ENCODE measurements at places on chromosomes 13 and 19. TPM values are rescaled to one million over a fixed set of nuclear protein-coding genes. Genes with fewer than 3 reads are reported as not detected.

DNA sequence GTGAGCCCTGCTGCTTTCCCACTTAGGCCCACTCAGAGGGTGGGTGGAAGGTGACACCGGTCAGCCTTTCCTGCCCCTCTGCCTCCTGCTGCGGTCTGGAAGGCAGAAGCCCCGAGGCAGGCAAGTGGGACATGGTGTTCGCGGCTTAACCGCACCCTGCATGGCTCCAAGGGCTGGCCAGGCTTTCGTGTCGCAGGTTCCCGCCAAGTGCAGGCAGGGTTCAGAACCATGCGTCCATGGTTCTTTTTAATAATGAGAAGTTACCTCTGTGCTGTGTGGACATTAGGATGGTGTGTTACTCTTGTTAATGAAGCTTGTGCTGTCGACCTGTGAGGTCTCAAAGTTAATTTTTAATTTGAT, 986 bp downstream of the DGKH start:
- DNase-seq = peak; percentile 23

GRCh38 chr13:66111628-66112027, 1118.5 kb downstream of the PCDH9 start:
- no peak for DNase-seq

DNA sequence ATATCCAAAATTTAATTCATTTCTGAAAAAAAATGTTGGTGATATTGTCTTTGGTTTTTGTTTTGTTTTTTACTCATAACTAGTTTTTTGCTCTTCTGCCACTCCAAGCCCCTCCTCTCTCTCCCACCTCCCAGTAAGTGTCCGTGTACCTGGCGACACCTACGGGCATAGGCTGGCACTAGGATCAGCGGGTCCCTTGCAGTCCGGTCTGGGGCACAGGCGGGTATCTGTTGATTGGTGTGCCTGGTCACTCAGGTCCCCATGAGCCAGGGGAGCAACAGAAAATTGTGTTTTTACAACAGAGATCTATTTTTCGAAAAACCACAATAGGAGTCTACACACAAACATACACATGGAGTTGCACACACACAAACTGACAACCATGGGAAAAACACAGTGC, 104.8 kb downstream of the ZIC5 start:
- DNase-seq = no peak

DNA sequence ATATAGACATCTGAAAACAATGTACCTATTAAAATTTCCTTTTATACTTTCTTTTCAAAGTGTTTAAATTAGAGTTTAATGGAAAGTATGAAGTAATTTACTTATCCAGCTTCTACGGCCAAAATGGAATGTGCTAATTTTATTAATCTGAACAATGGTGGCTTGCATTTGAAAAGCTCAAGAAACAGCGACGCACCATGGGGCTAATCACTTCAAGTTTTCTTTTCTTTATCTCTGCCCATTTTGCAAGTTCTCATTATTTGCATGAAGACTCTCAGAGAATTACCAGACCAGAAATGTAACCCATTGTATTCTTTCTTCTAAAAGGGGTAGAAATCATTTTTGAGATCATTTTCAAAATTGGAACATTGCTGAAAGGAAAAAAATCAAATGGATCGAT, 204.0 kb upstream of the STARD13 start:
- DNase-seq = no peak

DNA sequence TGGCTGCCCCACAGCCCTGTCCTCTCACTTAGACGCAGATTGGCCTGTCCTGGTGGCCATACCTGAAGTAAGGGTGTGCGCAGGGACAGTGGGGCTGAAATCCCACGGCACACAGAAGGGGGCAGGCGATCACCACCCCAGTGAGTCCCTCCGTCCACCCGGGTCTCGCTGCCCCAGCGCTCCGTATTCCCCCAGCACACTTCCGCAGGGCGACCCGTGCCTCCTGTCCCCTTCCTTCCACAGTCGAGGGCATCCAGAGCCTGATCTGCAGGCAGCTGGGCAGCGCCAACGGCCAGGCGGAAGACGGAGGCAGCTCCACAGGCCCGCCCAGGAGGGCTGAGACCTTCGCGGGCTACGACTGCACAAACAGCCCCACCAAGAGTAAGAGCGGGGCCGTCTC, 25.3 kb downstream of the PEX11G start:
- DNase-seq = no peak

- no peak for DNase-seq
These were observed 27.7 kb upstream of the EPHX3 start for GRCh38 chr19:15259907-15260306.

DNA sequence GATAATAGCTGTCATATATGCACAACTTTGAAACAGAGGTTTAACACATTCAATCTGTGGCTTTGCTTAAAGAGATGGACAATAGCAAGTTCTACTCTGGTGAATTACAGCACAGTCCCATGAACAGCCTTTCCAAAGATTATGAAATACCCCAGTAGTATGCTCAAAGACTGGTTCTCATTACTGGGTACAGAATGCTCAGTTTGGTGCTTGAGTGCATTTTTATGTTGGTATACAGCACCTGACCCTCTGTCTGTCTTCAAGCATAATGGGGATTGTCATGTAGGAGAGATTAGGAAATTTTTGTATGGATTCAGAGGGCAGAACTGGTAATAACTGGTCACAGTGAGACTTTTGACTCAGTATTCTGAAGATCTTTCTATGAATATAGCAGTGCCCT, 7.6 kb downstream of the LMO7 start:
- DNase-seq = no peak

DNA sequence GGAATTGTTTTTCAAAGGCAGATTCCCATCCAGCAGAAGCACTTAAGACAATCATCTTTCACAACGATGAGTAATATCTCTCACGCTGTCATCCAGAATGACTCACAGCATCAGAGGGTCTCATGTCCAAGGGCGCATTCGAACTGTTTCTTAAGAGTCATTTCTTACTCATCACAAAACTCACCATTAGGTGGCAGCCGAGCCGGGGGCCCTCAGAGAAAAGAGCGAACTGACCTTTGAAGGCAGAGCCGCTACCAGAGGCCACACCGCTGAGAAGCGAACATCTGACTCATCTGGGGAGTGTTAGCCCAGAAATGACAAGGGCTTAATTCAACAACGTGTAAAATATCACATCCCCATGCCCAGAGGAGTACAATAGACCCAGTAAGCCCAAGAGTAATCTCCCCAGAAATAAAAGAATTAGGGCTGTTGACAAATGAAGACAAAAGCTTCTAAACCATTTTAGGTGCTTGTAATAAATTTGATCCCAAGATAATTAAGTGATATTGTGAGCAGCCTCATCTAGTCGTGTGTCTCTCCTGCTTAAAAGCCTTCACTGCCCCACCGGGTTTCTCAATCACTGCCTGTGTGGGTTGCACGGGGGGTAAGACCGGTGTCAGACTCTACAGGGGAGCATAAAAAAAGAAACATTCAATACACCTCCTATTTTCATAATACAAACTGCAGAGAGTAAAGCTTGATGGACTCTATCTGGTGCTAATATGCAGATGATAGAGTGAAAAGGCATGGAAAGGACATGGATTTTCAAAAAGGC, 96.2 kb downstream of the CYSLTR2 start:
- peak; percentile 96 for DNase-seq

The LILRB1 gene
- total RNA-seq = 0.38 TPM

DNA sequence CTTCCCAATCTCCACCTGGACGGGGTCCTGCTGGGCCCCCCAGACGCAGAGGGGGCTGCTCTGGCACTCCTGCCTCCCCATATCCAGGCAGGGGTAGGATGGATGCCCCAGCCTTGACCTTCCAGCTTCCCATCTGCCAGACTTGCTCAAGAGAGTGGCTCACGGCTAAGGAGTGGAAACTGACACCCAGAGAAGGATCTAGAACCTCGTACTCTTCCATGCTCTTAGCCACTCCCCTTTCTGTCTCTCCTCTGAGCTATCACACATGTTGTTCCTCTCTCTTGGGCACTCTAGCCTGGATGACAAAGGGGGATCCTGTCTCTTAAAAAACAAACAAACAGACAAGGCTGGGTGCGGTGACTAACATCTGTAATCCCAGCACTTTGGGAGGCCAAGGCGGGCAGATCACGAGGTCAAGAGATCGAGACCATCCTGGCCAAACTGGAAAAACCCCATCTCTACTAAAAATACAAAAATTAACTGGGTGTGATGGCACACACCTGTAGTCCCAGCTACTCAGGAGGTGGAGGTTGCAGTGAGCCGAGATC, 12.2 kb upstream of the FUT5 start:
- no peak for DNase-seq

The ZNF91 gene
- total RNA-seq = 50.2 TPM

- DNase-seq = no peak
These were observed 8.4 kb downstream of the B3GNT3 start for GRCh38 chr19:17803264-17803896.

GRCh38 chr19:31501427-31502195, 152.4 kb upstream of the TSHZ3 start:
- DNase-seq = no peak

GRCh38 chr19:49491804-49492572, 4.2 kb upstream of the RPS11 start:
- no peak for DNase-seq

The F10 gene
- total RNA-seq = 9.1 TPM

DNA sequence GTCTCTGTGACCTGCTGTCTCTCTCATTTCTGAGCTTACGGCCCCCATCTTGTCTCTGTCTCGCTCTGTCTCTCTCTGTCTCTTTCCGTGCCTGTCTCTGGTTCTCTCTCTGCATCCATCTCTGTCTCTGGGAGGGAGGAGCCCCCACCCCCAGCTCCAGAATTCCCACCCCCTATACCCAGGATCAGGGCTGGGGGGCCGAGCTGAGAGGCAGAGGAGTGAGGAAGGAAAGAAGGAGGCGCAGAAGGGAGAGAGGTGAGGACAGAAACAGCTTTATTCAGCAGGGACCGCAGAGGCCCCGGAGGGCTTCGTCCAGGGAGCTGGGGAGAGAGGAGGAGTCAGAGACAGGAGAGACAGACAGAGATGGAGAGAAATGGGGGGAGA, 14.0 kb downstream of the JOSD2 start:
- DNase-seq = no peak

GRCh38 chr19:29445246-29445645, 80.5 kb upstream of the VSTM2B start:
- no peak for DNase-seq

- DNase-seq = no peak
These were observed 268.7 kb downstream of the NHLRC3 start for GRCh38 chr13:39306639-39307589.

The ELSPBP1 gene
- total RNA-seq = not detected

The ZNF649 gene
- 12.6 TPM for total RNA-seq

GRCh38 chr13:50760751-50761150, 82.7 kb downstream of the DLEU7 start:
- no peak for DNase-seq

GRCh38 chr13:92989301-92989700, 237.3 kb upstream of the GPC6 start:
- no peak for DNase-seq

The COX6B2 gene
- 0.42 TPM for total RNA-seq

GRCh38 chr13:75440100-75440499, 41.9 kb downstream of the TBC1D4 start:
- DNase-seq = no peak

The ZNF578 gene
- total RNA-seq = not detected

GRCh38 chr19:47595944-47596343, 13.0 kb upstream of the BICRA start:
- DNase-seq = no peak

The STX10 gene
- total RNA-seq = 110 TPM

The OR10H1 gene
- total RNA-seq = not detected

DNA sequence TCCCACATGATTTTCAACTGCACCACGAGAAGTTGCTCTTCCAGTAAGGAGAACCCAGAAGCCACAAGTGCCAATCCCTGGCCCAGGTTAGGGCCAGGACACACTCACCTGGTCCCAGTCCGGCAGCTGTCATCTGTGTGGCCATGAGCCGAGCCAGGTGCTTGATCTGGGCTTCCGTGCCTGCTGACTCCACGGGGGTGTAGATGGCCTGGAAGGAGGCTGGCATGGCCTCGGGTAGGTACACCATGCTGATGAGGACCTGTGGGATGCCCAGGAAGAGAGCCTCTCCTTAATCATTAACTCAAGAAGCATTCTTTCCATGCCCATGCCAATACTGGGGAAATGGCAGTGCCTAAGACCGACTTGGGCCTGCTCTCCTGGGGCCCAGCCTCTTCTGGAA, 19.9 kb upstream of the RSPH6A start:
- no peak for DNase-seq

The NAPSA gene
- total RNA-seq = 3.6 TPM

DNA sequence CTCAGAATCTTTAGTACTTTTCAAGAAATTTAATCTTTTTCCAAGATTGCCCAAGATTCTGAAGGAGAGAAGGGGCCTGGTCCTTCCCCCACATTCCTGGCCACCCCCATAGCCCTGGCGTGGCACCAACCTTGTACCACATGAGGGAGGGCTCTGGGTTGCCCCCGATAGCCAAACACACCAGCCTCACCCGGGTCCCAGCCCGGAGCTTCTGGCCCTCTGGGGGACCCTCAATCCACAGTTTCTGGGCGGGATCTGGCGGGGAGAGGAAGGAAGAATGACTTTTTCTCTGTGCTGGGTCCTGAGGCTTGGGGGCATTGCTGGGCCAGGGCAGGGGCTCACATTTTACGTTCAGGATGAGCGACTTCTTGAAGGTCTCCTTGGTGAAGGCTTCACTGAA, 4.4 kb downstream of the NPHS1 start:
- DNase-seq = no peak

The MAP4K1 gene
- 1.3 TPM for total RNA-seq

DNA sequence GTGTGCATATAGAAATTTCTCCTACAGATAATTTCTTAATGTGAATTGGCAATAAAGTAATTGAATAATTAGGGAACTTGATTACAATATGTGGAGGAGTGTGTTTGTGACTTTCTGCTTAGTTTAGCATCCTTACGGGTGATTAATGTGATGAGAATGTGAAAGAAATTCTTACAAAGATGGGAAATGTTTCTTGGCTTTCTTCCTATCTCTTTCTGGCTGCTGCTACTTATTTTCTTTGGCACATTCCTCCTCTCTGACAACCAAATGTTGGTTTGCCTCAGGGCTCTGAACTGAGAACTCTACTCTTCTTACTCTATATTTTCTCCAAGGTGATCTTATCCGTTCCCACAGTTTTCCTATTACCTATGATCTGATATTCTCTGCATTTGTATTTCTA, 300.1 kb downstream of the TBC1D4 start:
- no peak for DNase-seq

DNA sequence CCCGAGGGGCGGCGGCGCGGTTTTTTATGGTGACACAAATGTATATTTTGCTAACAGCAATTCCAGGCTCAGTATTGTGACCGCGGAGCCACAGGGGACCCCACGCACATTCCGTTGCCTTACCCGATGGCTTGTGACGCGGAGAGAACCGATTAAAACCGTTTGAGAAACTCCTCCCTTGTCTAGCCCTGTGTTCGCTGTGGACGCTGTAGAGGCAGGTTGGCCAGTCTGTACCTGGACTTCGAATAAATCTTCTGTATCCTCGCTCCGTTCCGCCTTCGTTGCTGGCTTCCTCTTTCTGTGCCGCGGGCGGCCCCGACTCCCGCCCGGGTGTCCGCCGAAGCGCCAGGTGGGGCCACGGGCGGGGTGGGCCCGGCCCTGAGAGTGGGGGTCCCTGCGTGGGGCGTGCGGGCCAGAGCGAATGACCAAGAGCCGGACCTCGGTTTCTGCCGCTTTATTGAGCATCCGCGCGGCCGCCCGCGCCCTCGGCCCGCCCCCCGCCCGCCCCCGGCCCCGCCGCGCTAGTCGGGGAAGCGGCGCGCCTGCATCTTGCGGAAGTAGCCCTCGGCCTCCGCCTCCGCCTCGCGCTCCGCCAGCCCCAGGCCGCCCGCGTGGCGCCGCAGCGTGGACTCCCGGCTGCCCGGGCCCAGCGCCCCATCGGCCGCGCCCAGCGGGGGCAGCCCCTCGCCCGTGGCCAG, 9.6 kb downstream of the PLPPR3 start:
- no peak for DNase-seq

- no peak for DNase-seq
These were observed 947.7 kb downstream of the EFNB2 start for GRCh38 chr13:105587786-105588185.

GRCh38 chr13:112767506-112768471, 78.0 kb downstream of the ATP11A start:
- DNase-seq = peak; percentile 90

Data from lower leg skin (tissue), 4 donors.